Ureter (tissue), 1 donor: ENCODE measurements at places on chromosomes 11 and 22.
A peak's percentile ranks its signal among the peaks of the same experiment; 100 is the strongest.

- no peak for DNase-seq
Measured at GRCh38 chr11:106276126-106276525, 198.7 kb downstream of the AASDHPPT start.

DNA sequence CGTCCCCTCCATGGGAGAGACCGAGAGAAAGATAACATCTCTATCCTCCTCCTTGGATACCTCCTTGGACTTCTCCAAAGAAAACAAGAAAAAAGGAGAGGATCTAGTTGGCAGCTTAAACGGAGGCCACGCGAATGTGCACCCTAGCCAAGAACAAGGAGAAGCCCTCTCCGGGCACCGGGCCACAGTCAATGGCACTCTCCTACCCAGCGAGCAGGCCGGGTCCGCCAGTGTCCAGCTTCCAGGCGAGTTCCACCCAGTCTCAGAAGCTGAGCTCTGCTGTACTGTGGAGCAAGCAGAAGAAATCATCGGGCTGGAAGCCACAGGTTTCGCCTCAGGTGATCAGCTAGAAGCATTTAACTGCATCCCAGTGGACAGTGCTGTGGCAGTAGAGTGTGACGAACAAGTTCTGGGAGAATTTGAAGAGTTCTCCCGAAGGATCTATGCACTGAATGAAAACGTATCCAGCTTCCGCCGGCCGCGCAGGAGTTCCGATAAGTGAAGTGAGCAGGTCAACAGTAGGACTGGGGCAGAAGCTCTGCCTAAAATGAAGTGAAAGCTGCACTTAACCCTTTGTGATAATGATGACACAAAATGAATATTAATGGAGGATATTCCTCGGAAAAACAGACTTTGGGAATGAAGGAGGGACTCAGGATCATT lies 65.3 kb downstream of the WNT11 start:
- no peak for DNase-seq

DNA sequence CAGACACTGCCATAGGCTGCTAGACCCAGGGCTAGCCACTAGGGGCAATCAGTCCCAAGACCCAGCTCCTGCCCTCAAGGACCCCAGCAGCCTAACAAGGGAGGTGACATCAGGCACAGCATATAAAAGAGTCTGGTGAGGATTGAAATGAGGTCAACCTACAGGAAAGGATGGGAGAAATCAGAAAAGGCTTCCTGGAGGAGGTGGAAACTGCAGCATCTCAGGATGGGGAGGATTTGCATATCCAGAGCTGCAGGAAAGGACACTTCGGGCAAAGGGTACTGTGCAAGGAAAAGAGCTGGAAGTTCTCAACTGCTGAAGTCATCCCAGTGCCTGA lies 2.9 kb upstream of the ARFGAP2 start:
- no peak for DNase-seq

DNA sequence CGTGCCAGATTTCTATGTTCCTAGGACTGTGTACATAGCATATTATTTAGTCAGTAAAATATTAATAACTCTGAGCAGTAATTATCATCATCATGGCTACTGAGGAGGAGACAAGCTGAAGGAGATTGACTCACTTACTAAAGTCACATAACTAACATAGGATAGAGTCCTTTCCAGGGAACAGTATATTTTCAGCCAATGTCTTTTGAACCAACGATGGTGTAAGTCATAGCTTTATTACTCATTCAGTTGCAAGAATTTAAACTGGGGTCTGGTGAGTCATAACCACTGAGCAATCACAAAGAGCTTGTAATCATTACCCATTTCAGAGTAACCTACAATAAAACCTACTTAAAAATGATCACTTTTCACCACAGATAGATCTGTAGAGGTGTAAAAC lies 1564.8 kb upstream of the TENM4 start:
- no peak for DNase-seq

GRCh38 chr11:235997-236773 lies at the start of gene SIRT3:
Gene SIRT3, minus strand, starts transcription at chr11:236342. Its CDS starts 14 bp downstream, at chr11:236328.
- DNase-seq: peak; percentile 85

GRCh38 chr11:10338287-10338686 lies 33.4 kb downstream of the ADM start:
- DNase-seq: no peak

DNA sequence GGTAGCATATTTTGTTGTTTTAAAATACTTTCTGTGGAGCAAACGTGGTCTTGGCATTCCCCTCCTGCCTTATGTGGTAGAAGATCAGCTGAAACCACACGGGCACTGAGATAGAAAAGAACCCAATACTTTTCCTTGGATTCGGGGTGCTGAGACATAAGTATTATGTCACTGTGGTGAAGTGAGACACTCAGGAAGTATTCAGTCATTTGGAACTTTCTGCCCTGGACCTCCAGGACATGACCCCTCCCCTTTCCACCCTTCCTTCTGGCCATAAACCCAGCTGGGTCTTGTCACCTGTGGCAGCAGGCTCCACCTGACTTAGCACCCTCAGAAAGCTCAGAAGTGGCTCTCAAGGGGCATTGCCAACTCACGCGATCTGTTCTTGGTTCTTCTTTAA lies 123.4 kb downstream of the SWAP70 start:
- DNase-seq: no peak

- DNase-seq: no peak
Measured at GRCh38 chr11:102111787-102112508, 1.7 kb downstream of the YAP1 start.

DNA sequence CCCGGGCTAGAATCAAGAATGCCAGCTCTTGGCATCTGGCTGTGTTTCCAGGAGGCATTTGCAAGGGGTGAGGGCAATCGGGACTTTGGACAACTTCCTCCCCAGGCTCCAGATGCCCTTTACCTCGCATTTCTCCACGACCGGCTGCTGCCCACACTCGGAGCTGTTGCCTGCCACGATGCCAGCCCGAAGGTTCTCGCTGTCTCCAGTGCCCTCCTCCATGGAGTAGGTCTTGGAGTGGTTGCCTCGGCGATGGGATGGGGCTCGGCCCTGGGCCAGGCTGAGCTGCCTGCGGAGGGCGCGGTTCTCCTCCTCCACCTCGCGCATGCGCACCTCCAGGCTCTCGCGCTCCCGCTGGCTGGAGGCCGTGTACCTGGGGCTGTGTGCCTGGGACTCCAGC lies 270.0 kb downstream of the LARGE1 start:
- DNase-seq: no peak

- DNase-seq: no peak
Measured at GRCh38 chr22:44288913-44289312, 23.8 kb downstream of the SHISAL1 start.

GRCh38 chr22:27737521-27737920 lies 64.0 kb downstream of the MN1 start:
- DNase-seq: no peak

- DNase-seq: no peak
Measured at GRCh38 chr22:28822930-28823551, 22.7 kb upstream of the XBP1 start.

GRCh38 chr11:10522921-10523320 lies 18.1 kb downstream of the RNF141 start:
- DNase-seq: no peak
